ENCODE measurements at places on chromosomes 5 and 9.

DNA sequence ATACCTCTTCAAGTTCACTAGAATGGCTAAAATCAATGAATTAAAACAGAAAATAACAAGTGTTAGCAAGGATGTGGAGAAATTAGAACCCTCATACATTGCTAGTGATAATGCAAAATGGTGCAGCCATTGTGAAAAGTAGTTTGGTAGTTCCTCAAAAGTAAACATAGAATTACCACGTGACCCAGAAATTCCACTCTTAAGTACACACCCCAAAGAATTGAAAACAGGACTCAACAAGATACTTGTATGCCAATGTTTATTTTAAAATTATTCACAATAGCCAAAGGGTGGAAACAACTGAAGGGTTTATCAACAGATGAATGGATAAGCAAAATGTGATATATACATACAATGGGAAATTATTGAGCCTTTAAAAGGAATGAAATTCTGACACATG lies 70.3 kb downstream of the BARX1 start:
- no peak for DNase-seq

- no peak for DNase-seq
These were observed 145.9 kb upstream of the ZNF608 start for GRCh38 chr5:124892185-124892848.

DNA sequence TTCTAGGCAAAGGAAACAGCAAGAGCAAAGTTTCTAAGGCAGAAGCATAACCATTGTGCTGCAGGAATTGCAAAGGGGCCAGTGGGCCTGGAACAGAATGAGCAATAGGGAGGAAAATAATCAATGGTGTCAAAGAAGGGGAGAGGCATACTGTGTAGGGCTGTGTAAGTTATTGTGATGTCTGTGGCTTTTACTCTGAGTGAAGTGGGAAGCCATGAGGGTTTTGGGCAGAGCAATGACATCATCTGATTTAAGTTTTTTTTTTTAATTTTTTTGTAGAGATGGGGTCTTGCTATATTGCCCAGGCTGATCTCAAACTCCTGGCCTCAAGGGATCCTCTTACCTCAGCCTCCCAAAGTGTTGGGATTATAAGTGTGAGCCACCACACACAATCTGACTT lies 64.6 kb upstream of the PPP2CA start:
- no peak for DNase-seq

GRCh38 chr9:106350777-106351176 lies 512.2 kb upstream of the ZNF462 start:
- DNase-seq, result no peak

DNA sequence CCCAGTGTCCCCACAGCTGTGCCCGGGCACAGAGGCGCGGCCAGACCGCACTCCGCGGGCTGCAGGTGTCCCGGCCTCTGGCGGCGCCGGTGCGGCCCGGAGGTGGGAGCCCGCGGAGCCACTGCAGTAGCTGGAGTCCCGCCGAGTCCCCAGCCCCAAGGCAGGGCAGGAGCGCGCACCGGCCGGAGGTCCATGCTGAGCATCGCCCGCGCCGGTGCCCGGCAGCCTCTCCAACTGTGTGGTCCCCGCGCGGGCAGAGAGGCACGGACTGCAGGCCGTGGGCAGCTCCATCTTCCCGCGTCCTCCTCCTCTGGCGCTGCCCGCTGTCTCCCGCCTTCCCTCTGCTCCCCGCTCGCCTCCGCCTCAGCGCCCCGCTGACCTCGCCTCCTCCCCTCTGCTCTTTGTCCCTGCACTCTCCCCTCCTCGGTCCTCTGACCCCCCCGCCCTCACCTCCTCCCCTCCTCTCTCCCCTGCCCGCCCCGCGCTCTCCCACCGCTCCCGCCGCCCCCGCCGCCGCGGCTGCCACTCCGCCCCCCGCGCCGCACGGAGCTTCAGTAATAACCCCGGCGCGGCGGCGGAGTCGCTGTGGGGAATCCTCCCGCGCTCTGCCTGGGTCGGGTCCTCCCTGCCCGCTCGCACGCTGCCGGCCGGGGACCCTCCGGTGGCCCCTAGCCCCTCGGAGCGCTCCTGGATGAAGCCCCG lies at the start of gene ADAMTS16:
Gene ADAMTS16 (plus strand): TSS at position 554 of the 702 bp plus-strand sequence. CDS start 138 bp downstream, at position 692.
- DNase-seq, result no peak

- no peak for DNase-seq
These were observed 3.9 kb downstream of the QRFP start for GRCh38 chr9:130892477-130893304.

DNA sequence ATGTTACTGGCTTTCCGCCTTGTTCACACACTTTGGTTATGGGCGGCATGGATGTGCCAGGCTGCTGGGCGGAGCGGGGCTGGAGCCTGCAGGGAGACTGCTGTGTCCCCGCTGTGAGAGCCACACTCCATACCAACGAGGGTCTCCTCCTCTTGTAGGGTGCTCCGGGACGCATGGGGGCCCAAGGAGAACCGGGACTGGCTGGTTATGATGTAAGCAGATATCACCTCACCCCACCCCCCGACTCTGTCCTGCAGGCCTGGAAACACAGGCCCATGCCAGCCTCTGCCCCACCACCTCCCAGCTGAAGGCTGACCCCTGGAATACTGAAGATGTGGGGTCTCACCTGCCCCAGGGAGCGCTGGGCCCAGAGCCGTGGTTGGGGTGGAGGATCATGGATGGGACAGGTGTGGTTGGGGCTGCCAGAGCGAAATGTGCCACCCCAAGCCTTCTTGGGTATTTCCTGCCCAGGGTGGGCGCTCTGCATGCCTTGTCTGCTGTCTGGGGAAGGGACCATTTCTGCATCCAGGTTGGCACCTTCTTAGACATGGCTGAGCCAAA lies 39.3 kb upstream of the ORM1 start:
- no peak for DNase-seq

- no peak for DNase-seq
These were observed 163.7 kb downstream of the COL23A1 start for GRCh38 chr5:178426326-178427130.

DNA sequence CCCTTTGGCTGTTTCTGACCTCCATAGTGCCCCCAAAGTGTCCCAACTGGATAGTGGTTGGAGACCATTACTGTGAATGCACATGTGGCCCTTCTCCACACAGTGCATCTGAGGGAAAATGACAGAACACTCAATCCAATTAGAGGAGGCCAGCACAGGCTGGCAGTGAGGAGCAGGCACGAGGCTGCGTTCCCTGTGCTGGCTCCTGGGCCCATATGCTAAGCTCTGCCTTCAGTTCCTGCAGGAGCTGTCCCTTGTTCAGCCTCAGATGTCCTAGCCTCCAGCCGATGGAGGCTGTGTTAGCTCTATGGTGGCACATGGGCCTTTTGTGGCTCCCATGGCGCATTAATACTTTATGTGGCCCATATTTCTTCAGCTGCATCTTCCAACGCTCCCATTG lies 35.8 kb downstream of the ALG2 start:
- DNase-seq, result no peak

- DNase-seq, result no peak
These were observed 2.4 kb downstream of the PRR16 start for GRCh38 chr5:120466341-120467006.

- DNase-seq, result no peak
These were observed 1144.8 kb upstream of the SEMA6A start for GRCh38 chr5:117719413-117719812.

DNA sequence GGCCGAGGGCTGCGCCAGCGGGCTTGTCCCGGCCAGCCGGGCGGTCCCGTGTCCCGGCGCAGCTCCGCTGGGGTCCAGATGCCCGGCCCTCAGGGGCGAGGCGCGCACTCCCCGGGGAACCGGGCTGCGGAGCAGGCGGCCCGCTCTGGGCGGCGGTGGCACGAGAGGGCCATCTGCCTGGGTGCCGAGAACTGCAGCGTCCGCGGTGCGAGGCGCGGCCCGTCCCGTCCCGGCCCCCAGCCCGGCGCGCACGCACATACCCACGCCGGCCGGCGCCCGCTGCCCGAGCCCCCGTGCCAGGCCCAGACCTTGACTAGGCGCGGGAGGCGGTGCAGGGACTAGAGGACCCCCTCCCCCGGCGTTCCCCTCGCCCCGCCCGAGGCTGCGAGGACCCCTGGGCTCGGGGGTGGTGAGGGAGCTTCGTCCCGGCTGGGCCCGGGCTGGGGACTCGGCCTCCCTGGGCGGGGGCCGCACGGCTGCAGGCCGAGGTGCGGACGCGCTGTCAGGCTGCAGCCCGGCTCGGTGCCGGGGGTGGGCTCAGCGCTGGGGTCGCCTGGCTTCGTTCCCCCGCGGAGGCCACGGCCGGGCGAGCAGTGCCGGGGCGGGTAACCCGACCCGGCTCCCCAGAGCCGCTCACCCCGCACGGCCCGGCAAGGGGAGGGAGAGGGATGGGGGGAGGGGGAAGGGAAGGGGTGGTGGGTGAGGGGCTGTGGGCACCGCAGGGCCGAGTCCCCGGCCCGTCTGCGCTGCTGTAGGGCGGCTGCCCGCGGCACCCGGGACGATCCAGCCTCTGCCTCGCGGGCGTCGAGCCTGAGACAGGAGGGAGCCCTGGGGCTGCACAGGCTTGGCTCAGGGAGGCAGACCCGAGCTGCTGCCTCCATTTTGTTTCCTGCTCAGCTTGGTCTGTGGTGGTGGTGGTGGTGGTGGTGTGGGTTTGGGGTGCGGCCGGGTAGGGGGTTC lies 1.2 kb upstream of the NSD1 start:
- no peak for DNase-seq

- DNase-seq, result no peak
These were observed 65.0 kb upstream of the DAP start for GRCh38 chr5:10825897-10826644.

GRCh38 chr5:178116143-178116885 lies 3.0 kb downstream of the N4BP3 start:
- DNase-seq, result peak; percentile 52

GRCh38 chr9:76985581-76985980 lies 33.9 kb upstream of the FOXB2 start:
- DNase-seq, result no peak

DNA sequence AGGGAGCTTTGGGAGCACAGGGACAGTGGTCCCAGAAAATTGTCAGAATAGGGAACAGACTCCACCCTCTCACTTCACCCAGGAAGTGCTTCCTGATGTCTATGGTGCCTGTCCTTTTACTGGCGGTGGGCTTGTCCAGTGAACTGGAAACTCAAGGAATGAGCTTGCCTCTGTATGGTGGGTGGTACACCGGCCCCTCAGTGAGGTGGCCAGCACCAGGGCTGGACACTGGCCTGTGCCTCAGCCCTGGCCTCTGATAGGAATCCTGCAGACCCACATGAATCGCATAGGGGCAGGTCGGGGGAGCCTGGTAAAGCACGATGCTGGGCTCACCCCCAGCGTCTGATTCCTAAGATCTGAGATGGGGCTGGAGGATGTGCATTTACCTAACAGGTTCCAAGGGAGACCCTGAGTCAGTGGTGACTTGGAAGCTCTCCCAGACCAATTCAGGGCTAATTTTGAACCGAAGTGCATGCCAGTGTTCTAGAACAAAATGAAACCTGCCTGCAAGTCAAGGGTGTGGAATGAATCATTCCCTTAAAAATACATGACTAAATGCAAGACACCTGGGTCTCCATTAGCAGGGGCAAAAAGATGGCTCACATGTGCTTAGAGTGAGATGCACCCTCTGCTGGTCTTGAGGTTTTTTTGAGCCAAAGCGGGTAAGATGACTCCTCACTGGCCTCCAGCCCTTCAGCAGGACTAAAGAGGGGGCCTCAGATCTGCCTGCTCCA lies 178.3 kb downstream of the HSPA4 start:
- DNase-seq, result no peak

DNA sequence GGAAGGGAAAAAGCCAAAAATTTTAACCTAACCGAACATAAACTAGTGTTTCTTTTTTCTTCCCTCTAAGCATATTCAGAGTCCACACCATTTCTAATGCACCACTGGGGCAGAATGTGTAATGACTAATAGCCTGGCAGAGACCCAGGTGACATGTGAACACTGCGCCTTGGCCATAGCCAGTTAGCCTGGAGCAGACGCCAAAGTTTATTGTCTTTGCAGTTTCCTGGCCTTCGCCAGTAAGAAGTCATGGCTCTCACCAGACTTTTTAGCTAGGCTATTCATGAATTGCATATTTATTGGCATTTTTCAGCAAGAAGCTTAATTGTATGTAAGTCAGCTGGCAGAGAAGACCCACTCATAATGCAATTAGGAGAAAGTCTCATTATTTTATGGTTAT lies 182.8 kb upstream of the SLC27A6 start:
- no peak for DNase-seq

GRCh38 chr5:22598796-22599195 lies 254.3 kb downstream of the CDH12 start:
- DNase-seq, result no peak

GRCh38 chr5:3104429-3105060 lies 353.1 kb upstream of the IRX2 start:
- no peak for DNase-seq

GRCh38 chr9:87226896-87227295 lies 270.8 kb upstream of the DAPK1 start:
- DNase-seq, result no peak

GRCh38 chr9:90121762-90122161 lies 517.0 kb downstream of the GADD45G start:
- no peak for DNase-seq

DNA sequence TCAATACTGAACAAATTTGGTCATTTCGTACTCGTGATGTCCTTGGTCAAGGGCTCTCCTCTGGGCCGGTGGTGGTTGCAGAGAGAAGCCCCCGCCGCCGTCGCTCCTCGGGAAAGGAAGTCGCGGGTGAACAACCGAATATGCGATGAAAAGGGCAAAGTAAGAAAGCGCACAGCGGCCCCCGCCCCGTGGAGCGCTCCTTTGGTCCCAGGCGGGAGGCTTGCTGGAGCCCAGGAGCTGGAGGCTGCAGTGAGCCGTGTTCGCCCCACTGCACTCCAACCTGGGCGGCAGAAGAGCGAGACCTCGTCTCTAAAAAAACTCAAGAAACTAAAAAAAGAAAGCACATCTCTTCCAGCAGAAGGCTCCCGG lies 108.4 kb upstream of the LARP1 start:
- no peak for DNase-seq

DNA sequence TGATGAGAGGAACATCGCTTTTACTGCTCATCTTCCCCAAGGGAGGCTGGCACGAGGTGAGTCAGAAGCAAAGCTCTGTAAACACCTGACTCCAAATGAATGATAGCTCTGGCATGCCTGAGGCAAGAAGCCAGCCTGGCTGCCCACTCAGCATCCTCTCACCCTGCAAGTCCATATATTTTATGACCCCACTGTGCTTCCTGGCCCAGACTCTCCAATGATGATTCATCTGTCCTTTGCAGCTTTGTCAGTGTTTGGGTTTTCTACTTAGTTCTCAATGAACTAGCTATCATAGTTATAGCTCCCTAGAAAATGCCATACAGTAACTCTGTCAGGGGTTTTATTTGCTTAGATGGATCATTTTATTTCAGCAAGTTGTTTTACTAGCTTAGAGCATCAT lies 52.1 kb upstream of the FSTL4 start:
- no peak for DNase-seq

DNA sequence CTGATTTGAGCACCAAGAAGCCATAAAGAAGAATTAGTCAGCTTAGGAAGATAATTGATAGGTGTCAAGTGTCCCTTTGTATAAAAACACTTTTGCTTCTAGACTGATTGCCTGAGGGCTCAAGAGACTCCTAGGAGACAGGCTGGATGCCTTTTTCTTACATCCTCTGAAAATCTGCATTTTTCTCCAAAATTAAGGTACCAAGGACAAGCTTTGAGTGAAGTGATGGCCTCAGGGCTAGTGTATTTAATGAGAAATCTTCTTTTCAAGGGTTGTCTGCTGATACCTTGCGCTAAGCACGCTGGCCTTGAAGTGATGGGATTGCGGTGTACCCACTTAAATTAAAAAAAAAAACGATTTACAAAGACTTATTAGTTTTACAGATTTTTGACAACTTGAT lies 304.0 kb downstream of the TLR4 start:
- no peak for DNase-seq

All from activated CD8-positive, alpha-beta memory T cell treated with anti-CD3 and anti-CD28 coated beads for 48 hours (primary cell).